GM18507 (cell line): ENCODE measurements at places on chromosomes 5 and 9.

DNA sequence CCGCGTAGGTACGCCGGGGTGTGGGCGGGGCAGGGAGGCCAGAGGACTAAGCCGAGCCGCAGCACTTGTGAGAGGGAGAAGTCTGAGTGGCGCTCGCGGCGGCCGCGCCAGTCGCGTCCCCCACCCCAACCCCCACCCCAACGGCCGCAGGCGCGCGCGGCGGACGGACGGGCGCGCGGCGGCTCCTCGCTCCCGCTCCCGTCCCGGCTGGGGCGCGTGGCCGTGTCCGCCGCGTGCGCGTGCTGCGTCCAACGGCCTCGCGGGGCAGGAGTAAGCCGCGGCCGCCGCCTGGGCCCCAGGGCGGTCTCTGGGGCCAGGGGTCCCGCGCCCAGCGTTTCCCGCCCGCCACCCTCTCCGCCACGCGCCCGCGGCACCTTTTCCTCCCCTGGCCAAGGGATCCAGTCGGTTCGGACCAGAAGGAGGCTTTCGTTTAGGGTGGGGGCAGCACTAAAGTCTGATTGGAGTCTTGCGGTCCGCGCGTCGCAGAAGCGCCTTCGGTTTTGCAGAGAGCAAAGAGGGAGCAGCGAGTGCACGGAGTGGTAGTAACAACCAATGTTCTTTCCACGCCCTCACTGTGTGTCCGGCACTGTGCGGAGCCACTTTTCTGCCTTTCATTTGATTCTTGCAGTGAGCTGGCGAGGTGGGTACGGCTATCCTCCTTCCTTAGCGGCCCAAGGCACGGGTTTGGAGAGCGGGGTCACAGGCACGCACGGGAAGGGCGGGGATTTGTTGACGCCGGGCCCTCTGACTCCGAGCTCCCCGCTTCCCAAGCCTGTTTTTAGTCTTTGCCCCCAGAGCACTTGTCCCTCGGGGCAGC is 483 bp downstream of the G3BP1 start:
- no peak for DNase-seq

- no peak for DNase-seq
These were observed 47.6 kb upstream of the EXOC3 start for GRCh38 chr5:395156-395920.

DNA sequence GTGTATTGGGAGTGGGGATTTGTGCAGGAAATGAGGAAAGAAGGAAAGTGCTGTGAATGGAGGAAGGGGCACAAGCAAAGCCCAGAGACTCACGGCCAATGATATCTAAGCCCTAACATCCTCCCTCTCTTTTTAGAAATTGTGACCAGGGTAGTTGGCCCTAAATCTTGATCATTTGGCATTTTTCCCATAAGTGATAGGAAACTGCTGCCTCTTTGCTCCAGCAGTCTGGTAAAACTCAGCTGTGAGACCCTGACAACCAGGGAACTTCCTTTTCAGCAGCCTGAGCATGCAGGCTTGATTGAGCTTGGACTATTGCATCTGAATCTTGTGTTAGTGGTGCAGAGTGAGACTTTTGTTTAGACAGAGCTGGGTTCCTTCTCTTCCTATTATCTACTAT is 9.6 kb upstream of the ADRB2 start:
- no peak for DNase-seq

- DNase-seq: no peak
These were observed 199.4 kb downstream of the MEF2C start for GRCh38 chr5:88683506-88684135.

DNA sequence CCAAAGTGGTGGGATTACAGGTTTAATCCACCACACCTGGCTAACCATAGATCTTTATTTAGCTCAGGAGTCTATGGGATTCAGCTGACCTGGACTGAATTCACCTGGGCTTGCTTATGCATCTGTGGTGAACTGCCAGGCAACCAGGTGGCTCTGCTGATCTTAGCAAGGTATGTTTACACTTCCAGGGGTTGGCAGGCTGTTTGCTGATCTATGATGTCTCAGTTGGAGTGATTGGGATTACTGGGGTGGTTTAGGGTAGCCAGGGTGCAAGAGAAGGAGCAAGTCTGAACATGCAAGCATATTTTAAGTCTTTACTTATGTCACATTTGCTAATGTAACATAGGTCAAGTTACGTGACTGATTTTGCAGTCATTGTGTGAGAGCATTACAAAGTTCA is 63.6 kb upstream of the JAK2 start:
- DNase-seq: no peak

DNA sequence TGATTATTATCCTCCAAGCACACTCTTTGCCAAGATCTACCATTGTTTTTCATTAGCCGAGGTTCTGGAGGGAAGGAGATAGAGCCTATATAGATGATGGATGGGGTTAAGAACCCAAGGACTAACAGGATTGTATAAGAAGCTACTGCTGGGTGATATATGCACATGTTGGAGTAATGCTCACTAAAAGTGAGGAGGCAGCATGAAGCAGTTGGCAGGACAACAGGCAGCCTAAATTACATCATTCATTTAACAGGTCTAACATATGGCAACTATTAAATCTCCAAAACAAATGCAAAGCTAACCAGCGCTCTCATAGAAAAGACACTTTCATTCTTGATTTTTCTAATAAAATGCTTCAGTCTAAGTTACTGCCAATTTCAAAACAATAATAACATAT is 293.2 kb downstream of the EPB41L4A start:
- no peak for DNase-seq

GRCh38 chr5:13944560-13945199 is at the start of gene DNAH5:
Gene DNAH5, minus strand, starts transcription at chr5:13944688. Its CDS starts 250 bp downstream, at chr5:13944438.
- no peak for DNase-seq

DNA sequence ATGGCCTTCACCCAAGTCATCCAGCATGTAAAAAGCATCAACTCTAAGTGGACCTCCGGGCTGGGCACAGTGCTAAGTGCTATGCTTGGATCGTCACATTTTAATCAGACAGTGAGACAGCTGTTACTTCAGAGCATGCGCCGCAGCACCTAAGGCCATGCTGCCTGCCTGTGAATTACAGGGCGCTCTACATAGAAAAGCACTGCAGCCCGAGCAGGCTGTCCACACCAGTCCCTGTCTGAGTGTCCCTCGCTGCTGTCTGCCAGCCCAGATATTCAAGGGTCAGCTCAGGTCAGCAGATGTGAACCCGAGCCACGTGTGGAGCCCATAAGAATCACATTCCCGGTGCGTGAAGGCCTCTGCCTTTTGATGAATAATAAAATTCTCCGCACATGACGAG is 37.1 kb downstream of the AK8 start:
- no peak for DNase-seq

DNA sequence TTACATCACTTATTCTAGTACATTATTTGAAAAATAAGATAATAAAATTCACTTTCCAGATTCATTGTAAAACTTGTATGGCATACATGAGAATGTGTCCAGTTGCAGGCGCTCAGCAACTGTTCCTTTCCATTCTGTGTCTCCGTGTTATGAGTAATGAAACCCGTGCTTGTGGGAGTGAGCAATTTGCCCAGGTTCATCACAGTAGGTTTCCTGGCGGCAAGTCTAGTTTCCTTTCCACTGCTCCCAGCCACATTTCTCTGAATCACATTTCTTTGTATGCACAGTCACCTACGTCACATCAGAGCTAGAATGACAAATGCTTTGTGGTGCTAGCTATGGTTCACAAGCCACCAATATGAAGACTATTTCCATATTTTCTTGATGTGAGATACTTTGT is 39.9 kb downstream of the MOCS2 start:
- DNase-seq: no peak

GRCh38 chr9:126915281-126915816 is 767 bp downstream of the RALGPS1 start:
- DNase-seq: peak; percentile 14

GRCh38 chr5:171418316-171418981 is 998 bp upstream of the FGF18 start:
- peak; percentile 71 for DNase-seq

DNA sequence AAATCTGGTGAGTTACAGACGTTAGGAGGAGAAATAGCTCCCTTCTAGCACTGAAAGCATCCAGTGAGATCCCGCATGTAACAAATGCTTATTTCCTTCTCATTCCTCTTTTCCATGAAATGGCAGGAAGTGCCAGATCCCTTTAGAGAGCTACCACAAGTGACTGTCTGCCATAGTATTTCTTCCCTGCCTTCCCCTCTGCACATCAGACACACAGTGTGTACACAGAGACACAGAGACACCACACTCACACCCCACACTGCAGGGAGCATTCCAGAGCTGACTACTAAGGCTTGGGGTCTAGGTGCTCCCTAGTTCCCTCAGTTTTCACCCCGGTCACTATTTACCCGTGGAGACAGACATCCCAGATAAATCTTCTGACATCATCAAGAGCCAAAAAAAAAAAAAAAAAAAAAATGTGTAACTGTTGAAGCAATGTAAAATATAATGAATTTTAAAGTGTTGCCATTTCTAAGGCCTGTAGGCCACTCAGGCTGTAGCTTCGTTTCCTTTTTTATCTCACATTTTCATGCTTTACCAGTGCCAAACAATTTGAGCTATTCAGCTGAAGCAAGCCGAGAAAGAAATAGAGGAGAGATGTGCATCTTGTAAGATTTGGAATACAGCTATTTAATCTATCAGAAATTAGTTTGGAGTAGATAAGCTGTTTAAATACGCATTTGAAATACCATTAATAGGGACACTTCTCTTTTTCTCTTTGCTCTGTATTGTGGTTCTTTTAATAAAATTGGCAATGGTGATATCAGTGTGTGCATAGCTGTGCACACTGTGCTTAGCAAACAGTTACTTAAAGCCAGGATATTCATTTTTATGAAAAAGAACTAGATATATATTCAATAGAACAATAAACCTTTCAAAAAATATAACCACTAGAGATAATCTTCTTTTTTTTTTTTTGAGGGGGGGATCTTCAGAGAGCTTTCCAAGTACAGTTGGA is 405.5 kb downstream of the PDE4D start:
- DNase-seq: no peak

- no peak for DNase-seq
These were observed 20.8 kb upstream of the CEP120 start for GRCh38 chr5:123444016-123444415.

DNA sequence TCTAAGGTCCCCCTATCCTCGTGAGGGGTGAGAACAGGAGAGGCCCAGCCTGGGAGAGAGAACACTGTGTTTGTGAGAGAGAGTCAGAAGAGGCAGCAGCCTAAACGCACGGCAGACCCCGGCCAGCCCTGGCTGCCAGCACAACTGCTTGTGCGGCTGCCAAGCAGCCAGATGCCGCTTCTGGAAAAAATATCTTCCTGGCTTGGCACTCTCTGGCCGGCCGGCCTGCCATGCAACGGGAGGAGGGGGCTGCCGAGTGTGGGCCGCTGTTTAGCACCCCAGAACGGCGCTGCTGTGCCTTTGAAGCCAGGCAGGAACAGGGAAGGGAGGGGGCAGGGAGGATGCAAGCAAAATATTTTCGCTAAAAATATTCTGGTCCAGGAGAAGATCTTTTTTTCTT is 105.0 kb downstream of the FGF18 start:
- no peak for DNase-seq

- no peak for DNase-seq
These were observed 107.2 kb downstream of the ARHGEF28 start for GRCh38 chr5:73733219-73733618.

GRCh38 chr5:15690611-15691010 is 190.6 kb downstream of the FBXL7 start:
- no peak for DNase-seq

DNA sequence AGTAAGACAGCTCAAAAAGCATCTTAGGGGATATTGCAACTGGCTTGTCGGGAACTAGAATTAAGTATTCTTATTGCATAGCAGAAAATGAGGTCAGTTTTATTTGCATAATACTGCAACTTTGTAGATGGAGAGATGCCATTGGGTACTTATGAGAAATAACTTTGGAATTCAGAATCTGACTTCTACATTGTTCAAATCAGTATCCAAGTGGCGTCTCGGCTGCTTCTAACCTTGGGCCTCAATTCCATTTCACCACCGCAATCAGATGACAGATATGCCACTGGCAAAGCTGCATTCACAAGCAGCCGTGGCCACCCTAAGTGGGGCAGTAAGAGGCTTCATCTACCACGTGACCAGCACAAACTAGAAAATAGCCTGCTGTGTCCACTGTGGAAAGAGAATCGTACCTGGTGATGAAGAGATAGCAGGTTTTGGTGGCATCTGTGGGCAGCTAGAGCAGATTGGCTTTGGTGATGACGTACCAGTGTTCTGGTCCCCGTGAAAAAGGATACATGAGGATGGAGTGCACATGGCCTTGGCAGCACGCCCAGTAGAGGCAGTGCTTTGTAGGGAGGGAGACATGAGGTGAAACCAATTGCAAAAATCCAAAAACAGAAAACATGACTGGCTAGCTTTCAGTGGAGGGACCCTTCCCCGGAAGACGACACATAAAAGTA is 116.6 kb downstream of the KLHL3 start:
- no peak for DNase-seq

- no peak for DNase-seq
These were observed 61.6 kb downstream of the C9orf152 start for GRCh38 chr9:110146373-110146772.

GRCh38 chr5:145951071-145951470 is 14.7 kb downstream of the SH3RF2 start:
- DNase-seq: no peak

- DNase-seq: peak; percentile 44
These were observed 19.2 kb upstream of the PITX1 start for GRCh38 chr5:135053278-135053677.

DNA sequence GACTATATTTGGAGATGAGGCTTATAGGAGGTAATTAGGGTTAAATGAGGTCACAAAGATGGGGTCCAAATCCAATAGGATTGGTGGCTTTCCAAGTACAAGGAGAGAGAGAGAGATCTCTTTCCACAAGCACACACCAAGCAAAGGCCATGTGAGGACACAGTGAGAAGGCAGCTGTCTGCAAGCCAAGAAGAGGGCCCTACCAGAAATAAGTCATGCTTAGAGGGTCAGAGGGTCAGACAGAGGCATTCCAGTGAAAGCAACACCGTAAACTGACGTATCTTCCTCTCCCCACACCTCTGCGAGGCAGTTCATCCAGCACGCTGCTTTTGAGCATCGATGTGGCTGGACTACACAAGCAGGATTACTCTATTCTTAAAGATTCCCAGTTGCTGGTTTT is 87.9 kb downstream of the SLC1A3 start:
- DNase-seq: no peak

DNA sequence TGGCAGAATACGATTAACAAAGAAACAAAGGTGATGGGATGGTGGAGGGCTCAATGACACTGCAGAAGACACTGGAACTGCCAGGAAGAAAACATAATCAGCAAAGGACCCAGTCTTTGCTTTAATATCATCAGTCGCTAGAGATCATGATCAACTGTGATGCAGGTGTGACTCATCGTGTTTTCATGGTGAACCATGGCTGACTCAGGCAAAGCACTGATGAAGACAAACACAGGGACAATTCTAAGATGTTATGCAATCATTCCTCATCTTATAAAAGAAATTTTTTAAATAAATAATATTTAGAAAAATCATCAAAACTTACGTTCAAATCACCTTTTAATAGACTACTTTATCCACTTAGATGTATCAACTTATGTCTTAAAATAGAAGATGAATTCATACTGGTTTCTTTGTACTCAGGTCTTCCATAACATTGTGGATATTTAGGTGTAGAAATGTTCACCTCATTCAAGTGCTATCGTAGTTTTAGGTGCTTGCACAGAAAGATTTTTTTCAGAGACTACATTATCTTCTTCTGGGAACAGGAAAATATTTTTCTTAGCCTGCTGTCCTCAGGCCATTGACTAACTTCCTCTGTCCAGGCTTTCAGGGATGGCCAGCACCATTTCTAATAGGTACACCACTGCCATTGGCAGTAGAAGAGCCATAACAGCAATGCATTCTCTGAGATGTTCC is 673.4 kb upstream of the MEF2C start:
- DNase-seq: no peak
